ENCODE measurements at places on chromosomes 7 and 10. TPM values are rescaled to one million over a fixed set of nuclear protein-coding genes. Genes with fewer than 3 reads are reported as not detected.

Gene RET
- total RNA-seq = 0.52 TPM

Gene CDHR3
- total RNA-seq = 5.4 TPM

Gene STAM
- total RNA-seq = 32.2 TPM

Gene CBLL1
- total RNA-seq = 30.9 TPM

Gene CABCOCO1
- 0.30 TPM for total RNA-seq

Gene MRLN
- total RNA-seq = not detected

Gene ABCC2
- total RNA-seq = 164 TPM
